ENCODE measurements at places on chromosomes 4 and X. TPM values are rescaled to one million over a fixed set of nuclear protein-coding genes. Genes with fewer than 3 reads are reported as not detected.

DNA sequence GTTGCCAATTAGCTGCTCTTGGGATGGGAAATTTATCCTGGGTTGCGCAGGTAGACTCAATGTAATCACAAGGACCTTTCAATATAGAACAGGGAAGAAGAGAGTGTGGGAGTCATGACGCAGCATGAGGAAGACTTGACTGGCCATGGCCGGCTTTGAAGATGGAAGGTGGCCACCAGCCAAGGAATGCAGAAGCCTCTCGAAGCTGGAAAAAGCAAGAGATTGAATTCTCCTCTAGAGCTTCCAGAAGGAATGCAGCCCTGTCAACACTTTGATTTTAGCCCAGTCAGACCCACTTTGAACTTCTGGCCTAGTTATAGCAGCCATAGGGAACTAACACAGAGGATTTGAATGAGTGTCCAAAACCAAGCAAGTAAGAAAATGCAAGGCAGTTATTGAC lies 14.7 kb upstream of the SH3KBP1 start:
- DNase-seq: peak; percentile 48

RP2 gene
- 5.5 TPM for total RNA-seq

FAM241A gene
- 7.8 TPM for total RNA-seq

- no peak for DNase-seq
Observed at GRCh38 chrX:97294041-97294440, 410.3 kb downstream of the RPA4 start.

- DNase-seq: no peak
Observed at GRCh38 chr4:116229420-116229819, 856.0 kb downstream of the TRAM1L1 start.

DNA sequence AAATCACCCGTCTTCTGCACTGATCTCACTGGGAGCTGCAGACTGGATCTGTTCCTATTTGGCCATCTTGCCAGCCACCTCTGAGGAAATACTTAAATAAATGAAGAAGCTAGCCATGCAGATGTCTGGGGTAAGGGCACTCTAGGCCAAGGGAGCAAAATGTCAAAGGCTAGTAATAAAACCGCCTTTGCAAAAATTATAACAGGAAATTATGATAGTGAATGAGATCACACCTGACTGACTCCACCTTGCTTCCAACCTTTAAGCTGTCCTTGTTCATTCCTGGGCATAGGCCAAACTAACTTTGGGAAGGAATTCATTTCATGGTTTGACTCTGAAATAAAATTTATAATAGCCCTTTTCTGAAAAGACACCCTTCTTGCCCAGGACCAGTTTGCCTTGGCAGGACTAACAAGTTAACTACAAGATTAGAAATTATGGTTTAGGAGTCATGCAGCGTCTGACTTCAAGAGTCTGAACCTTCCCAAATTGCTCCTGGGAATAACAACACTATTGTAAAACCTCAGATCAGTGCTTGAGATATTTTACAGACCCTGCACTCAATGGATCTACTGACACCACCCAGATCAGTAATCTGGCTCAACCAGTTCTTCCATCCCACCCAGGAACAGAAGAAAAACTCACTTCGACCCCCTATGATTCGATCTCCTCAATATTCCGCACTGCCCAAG lies 246.9 kb upstream of the HDX start:
- DNase-seq: no peak

EGF gene
- 8.5 TPM for total RNA-seq

- DNase-seq: no peak
Observed at GRCh38 chr4:84327526-84327925, 171.6 kb downstream of the NKX6-1 start.

DNA sequence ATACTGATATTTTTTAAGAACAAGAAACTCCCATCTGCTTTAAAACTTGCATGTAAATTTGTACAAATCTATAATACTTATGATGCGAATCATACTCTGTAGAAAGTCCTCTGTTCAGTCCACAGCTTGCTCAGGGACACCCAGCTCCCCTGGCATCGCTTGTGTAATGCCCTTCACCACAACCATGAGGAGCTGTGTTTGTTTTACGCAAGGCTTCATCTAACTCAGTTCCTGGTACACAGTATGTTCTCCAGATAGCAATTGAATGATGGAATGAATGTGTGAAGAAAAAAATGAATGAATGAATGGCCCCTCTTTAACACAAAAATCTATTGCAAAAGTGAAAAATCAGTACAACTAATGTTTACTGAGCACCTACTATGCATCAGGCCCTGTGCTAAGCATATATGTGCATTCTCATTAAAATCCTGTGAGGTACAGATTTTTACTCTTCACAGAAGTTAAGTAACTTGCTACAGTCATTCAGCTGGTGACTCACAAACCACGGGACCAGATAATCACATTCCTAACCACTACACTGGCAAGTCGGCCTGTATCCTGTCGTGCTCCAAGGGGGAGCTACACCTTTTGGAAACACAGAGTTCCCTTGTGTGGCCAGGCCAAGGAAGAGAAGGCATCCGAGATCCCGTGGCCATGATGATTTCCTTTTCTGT lies 58.7 kb upstream of the KDR start:
- peak; percentile 40 for DNase-seq

DNA sequence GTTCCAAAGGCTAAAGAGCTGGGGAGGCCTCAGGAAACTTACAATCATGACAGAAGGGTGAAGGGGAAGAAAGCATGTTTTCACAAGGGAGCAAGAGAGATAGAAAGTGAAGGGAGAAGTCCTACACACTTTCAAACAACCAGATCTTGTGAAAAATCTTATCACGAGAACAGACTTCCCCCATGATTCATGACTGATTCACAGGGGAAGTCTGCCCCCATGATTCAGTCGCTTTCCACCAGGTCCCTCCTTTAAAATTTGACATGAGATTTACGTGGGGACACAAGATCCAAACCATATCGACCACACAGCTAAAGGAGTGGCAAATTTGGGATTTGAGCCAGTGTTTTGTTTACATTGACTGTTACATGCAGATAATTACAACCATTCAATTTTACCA lies 971.1 kb upstream of the HS3ST1 start:
- no peak for DNase-seq

DNA sequence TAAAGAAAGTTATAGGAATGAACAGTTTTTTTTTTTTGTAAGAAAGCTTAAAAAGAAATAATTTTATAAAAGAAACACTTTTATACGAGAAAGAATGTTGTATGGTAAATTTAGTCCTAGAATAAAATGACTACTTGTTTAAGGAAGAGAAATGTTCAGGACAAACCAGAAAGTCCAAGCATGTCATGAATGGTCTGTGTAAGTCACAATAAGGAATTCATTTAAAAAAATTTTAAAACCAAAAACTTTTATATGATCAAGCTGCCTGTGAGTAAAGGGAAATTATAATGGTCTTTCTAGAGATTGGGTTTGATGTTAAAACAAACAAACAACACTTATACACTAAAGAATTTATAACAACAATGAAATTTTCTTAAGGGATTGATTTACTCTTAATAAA lies 858.9 kb upstream of the PCDH7 start:
- no peak for DNase-seq

TCP11X2 gene
- not detected for total RNA-seq

DNA sequence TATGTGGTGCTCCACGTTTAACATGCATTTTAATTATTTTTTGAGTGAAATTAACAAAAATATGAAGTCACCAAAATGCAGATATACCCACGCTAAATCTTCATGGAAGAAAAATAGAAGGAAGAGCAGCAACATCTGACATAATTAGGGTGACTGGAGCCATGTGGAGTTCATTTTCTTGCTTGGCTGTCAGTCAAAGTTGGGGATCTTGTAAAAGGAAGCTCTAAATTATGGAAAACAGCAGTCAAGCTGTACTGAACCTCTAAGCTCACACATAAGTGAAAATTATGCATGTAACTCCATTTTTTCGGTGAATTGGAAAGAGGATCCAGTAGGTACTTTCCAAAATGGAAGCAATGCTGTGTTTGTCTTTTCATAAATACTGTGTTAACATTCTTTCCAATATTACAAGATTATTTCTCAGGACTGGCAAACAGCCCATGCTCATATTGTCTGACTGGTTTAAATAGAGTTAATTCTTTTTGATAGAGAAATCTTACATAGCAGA lies 9.7 kb upstream of the PDGFC start:
- DNase-seq: no peak

CHRDL1 gene
- 0.62 TPM for total RNA-seq

- DNase-seq: no peak
Observed at GRCh38 chr4:3342182-3342854, 49.5 kb downstream of the RGS12 start.

SPRY1 gene
- 104 TPM for total RNA-seq

ZNF81 gene
- 6.9 TPM for total RNA-seq

DNA sequence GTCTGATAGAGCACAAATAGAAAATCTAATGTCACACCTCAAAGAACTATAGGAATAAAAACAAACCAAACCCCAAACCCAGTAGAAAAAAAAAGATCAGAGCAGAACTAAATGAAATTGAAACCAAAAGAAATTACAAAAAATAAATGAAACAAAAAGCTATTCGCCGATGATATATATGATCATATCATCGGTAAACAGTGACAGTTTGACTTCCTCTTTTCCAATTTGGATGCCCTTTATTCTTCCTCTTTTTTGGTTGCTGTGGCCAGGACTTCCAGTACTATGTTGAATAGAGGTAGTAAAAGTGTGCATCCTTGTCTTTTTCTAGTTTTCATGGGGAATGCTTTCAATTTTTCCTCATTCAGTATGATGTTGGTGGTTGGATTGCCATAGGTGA lies 215.3 kb upstream of the AR start:
- DNase-seq: no peak

DNA sequence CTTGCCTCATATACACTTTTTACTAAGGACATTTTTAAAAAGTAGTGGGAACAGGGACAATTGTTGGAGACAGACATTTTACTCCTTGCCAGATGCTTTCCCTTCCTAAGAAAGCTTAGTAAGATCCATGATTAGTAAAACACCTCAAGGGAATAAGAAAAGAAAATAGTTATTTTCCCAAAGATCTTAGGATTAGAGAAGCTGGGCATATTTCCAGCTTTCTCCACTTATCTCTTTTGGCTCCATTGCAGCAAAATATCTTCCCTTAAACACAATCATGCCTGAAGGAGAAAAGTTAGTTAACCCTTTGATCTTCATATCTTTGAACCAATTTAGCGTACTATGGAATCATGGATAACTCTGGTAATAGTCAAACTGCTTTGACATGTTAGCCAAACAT lies 257.9 kb downstream of the PCDH18 start:
- no peak for DNase-seq

GRCh38 chr4:77488882-77489281 lies 116.7 kb upstream of the CXCL13 start:
- no peak for DNase-seq
